ENCODE measurements at places on chromosomes 6 and 20.

- DNase-seq, result no peak
Observed at GRCh38 chr6:129748212-129748900, 38.4 kb upstream of the ARHGAP18 start.

DNA sequence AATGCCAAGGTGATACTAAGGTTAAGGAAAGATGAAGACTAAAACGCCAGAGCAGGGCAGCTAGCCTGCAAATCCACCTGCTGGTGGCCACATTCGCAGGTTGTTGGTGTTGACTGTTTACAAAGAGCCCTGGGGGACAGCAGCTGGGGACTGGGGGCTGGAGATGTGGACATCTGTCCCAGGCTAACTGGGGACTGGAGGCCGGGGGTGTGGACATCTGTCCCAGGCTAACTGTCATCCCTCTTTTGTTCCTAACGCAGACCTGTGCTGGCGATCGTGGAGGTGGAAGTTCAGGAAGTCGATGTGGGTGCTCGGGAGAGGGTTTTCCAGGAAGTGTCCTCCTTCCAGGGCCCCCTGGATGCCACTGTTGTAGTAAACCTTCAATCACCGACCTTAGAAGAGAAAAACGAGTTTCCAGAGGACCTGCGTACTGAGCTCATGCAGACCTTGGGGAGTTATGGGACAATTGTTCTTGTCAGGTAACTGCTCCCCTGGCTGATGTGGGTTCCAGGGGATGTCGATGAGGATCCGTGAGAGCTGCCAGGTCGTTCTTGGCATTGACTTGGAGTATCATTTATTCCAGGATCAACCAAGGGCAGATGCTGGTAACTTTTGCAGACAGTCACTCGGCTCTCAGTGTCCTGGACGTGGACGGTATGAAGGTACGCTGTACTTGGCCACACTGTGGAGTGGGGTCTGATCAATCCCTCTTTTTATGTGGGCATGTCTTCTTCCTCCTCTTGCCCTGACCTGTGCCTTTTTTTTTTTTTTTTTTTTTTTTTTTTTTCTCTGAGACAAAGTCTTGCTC, 87.0 kb downstream of the SERAC1 start:
- DNase-seq, result no peak

GRCh38 chr6:89148016-89148750, 2.3 kb downstream of the PM20D2 start:
- DNase-seq, result no peak

DNA sequence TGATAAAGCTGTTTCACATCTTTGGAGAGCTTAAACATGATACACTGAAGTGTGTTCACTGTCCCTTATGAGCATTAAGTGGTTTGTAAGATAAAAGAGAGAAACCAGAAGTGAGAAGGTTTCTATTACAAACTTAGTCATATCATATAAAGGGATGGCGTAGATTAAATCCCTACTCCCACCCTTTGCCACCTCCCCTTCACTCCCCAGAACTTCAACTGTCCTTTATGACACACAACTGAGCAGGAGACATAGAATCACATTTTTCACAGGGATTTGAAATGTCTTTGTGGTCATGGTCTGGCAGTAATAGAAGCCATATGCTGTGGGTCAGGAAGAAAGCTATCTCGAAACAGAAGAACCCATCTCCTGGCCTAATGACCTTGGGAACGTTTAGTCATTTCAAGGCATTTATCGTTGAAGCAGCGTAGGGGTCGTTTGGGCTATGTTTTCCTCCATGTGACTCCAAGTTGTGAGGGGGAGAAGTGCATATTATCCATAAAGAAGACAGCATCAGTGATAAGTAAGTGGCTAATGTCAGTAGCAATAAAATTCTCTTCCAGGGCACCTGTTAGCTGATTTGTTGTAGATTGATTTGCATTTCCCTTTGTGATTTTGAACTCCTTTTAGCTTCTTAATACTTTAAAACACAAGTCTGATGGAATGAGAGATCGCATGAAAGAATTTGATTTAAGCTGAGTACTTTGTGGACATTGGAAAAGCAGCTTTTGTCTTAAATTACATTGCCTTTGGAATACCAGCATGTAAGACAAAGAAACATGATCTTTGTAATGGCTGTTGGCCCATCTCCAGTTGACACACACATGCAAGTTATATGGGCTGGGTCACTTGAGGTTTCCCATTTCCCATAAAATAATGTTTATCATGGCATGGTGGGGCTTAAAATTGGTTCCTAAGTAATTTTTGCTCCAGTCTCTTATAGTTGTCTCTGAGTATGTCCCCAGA, 501.5 kb upstream of the FLRT3 start:
- DNase-seq, result no peak

- peak; percentile 87 for DNase-seq
Observed at GRCh38 chr6:44655412-44656342, 268.2 kb downstream of the CDC5L start.

- no peak for DNase-seq
Observed at GRCh38 chr20:32216179-32217142, 8.8 kb downstream of the POFUT1 start.

- DNase-seq, result no peak
Observed at GRCh38 chr6:168956141-168956838, 297.4 kb downstream of the THBS2 start.

- no peak for DNase-seq
Observed at GRCh38 chr6:35219683-35220326, 6.0 kb downstream of the SCUBE3 start.

DNA sequence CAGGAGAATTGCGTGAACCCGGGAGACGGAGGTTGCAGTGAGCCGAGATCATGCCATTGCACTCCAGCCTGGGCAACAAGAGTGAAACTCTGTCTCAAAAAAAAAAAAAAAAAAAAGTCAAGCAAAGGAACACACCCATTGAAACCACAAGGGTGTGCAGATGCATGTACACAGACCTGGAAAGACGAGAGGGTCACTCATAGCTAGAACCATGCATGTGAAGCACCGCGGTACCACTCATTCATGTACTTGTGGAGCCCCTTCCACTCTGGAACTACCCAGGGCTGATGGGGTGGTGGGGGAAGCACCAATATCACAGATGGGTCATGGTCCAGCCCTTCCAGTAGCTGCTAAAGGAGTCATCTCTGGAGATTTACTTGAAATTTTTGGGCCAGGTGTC, 7.4 kb upstream of the TJAP1 start:
- no peak for DNase-seq

- DNase-seq, result no peak
Observed at GRCh38 chr20:32479697-32480171, 105.4 kb downstream of the NOL4L start.

- no peak for DNase-seq
Observed at GRCh38 chr20:49478266-49478665, 4.2 kb downstream of the KCNB1 start.

DNA sequence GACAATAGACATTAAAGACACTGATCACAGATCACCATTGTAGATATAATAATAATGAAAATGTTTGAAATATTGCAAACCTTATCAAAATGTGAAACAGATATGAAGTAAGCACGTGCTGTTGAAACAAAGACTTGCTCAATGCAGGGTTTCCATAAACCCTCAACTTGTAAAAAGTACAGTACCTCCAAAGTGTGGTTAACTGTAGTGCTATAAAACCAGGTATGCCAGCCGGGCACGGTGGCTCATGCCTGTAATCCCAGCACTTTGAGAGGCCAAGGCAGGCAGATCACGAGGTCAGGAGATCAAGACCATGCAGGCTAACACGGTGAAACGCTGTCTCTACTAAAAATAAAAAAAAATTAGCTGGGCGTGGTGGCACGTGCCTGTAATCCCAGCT, 96.6 kb downstream of the ZFAND3 start:
- DNase-seq, result no peak

DNA sequence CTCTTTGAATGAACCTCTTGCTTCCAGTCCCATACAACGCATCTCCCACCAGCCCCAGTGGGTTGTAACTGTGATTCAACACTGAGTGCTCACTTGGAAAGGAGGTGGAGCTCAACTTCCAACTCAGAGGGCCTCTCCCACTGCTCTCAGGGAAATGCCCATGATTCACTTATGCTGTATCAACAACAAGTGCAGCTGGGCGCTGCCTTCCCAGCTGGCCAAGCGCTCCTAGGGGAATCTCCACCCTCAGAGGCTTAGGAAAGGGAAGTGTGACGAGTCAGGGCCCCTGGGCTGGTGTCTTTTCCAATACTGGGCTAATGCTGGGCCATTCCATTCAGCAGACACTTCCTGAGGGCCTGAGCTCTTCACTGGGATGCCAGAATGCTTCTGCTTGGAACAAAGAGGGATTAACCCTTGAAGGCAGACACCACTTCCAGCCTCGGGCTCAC, 8.1 kb upstream of the OCSTAMP start:
- no peak for DNase-seq

DNA sequence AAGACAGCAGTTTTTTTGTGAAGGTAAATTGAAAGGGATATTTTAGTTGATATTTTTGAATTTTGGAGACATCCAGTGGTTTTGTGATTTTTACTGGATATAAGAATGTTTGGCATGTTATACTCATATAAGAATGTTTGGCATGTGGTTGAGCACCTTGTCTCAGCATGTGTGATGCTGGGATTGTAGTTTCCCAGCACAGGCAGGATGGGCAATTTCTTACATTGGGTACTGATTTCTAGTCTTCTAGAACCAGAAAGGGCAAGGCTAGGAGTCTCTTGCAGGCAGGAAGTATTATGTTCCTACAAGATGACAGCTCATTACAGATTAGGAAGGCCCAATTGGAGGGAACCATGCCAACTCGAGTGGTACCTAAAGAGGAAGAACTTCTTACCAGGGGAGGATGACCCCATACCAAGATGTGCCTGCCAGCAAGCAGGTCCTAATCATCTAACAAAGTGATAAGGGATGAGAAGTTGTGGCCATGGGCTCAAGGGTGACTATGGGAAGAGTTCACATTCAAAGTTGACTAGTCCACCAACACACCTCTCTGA, 377.8 kb downstream of the UTRN start:
- DNase-seq, result no peak

- DNase-seq, result no peak
Observed at GRCh38 chr6:99032396-99032795, 84.7 kb upstream of the FBXL4 start.

GRCh38 chr20:42082611-42083010, 464.4 kb upstream of the CHD6 start:
- no peak for DNase-seq

GRCh38 chr6:100810015-100810414, 71.1 kb downstream of the ASCC3 start:
- no peak for DNase-seq

- no peak for DNase-seq
Observed at GRCh38 chr20:50408526-50409364, 101.4 kb upstream of the PTPN1 start.

- no peak for DNase-seq
Observed at GRCh38 chr6:112909781-112910180, 562.7 kb downstream of the RFPL4B start.

DNA sequence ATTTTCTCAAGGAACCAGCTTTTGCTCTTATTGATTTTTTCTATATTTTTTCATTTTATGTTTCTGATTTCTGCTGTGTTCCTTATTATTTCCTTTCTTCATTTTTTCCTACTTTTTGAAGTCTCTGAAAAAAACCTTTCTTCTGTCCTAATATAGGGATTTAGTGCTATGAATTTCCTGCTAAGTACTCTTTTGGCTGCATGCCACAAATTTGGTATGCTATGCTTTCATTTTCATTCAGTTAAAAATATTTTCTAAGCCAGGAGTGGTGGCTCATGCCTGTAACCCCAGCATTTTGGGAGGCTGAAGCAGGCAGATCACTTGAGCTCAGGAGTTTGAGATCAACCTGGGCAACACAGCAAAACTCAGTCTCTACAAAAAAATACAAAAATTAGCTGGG, 30.6 kb downstream of the SIRPD start:
- no peak for DNase-seq
